ENCODE measurements at places on chromosomes 2 and 18.

GRCh38 chr18:72458271-72458670, 85.9 kb downstream of the CBLN2 start:
- no peak for DNase-seq

DNA sequence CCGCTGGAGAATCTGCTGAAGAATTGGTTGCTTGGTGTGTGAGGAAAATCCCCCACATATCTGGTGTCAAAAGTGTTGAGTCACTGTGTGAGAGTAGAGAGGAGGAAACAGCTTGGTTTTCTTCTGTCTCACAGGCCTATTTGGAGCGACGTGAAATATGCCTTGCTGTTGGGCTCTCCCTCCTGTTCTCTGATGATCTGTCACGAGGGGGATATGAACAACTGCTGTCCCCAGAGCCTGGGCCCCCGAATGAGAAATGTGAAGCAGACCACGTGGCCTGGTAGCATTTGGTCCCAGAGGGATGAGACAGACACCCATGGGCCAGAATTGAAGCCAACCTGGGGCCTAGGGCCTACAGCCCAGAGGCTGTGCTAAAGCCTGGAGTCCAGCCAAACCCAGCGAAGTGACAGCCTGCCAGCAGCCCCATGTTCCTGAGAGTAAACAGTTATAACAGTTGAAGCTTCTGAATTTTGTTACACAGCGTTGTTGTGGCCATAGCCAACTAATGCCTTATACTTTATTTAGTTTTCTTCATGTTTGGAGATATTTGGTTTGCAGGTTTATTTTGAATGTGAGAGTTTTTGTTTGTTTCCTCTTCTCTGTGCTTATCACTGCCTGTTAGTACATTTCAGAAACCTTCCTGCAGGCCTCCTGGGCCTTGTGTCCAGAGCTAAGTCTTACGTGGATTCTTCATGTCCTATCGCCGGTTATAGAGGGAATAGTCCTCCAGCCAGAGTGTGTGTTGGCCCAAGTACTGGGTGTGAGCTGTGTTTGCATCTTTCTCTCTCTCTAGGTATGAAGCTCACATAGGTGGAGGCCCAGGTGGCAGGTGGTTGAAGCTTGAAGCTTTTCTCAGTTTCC, 18.7 kb upstream of the COLEC12 start:
- DNase-seq: no peak

GRCh38 chr2:122366969-122367645, 611.7 kb downstream of the TSN start:
- DNase-seq: no peak

GRCh38 chr18:26656431-26656943, 108.1 kb upstream of the KCTD1 start:
- DNase-seq: no peak

GRCh38 chr2:178865146-178865936, 58.1 kb upstream of the TTN start:
- no peak for DNase-seq

- no peak for DNase-seq
Measured at GRCh38 chr2:86706220-86706619, 13.9 kb upstream of the RMND5A start.

- DNase-seq: peak; percentile 25
Measured at GRCh38 chr2:216740557-216741222, 45.3 kb upstream of the IGFBP5 start.

DNA sequence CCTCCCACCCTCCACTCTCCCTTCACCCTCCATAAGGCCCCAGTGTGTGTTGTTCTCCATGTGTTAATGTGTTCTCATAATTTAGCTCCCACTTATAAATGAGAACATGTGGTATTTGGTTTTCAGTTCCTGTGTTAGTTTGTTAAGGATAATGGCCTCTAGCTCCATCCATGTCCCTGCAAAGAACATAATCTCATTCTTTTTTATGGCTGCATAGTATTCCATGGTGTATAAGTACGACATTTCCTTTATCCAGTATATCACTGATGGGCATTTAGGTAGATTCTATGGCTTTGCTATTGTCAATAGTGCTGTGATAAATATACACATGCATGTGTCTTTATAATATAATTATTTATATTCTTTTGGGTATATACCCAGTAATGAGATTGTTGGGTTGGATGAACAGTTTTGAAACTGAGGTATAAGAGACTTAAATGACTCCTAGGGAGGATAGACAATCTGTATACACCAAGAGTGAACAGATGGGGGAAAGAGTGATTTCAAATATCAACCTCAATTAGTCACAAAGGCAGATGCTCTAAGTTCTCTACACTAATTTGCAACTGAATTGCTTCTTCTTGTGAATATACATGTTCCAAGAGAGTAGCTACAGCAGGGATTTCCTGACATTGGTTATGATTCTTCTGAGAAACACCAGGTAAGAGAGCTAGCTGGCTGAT, 23.7 kb downstream of the CWC22 start:
- DNase-seq: no peak

GRCh38 chr2:62460175-62460574, 45.8 kb downstream of the TMEM17 start:
- DNase-seq: no peak

DNA sequence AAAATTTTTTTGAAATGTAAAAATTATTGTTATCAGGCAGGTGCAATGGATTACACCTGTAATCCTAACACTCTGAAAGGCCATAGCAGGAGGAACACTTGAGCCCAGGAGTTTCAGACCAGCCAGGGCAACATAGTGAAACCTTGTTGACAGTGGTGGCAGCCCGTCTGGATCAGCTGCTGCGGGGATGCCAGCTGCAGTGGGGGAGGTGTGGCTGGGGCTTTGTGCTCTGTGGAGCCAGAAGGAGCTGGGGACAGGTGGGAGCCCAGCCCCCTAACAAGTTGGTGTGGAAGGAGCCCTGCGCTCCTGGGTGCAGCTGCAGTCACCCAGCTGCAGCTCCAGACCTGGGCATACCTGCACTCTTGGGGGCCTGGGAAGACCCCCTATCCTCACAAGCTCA, 182.4 kb upstream of the MC4R start:
- peak; percentile 65 for DNase-seq

- DNase-seq: no peak
Measured at GRCh38 chr18:75533950-75534349, 106.4 kb upstream of the SMIM21 start.

- DNase-seq: peak; percentile 62
Measured at GRCh38 chr2:147045113-147045512, 799.7 kb upstream of the ACVR2A start.

DNA sequence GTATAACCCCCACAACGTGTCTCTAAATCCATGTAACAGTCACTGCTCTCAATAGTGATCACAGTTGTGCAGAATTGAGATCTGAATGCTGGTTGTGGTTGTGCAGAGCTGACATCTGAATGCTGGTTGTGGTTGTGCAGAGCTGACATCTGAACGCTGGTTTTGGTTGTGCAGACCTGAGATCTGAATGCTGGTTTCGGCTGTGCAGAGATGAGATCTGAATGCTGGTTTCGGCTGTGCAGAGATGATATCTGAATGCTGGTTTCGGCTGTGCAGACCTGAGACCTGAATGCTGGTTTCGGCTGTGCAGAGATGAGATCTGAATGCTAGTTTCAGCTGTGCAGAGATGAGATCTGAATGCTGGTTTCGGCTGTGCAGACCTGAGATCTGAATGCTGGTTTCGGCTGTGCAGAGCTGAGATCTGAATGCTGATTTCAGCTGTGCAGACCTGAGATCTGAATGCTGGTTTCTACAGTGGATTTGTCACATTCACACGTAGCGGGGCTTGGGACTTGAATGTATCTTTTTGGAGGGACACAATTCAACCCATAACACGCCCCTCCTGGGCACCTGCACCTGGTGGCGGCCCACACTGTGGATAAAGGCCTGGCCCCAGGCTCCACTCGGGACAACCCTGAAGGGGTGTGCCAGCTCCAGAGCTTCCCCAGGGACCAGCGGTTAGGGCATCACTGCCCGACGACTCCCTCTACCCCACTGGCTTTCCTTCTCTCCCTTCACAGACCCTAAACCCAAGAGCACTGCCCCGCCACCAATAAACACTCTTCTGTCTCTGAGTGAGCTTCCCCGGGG, 51.1 kb upstream of the SLC66A3 start:
- DNase-seq: no peak

DNA sequence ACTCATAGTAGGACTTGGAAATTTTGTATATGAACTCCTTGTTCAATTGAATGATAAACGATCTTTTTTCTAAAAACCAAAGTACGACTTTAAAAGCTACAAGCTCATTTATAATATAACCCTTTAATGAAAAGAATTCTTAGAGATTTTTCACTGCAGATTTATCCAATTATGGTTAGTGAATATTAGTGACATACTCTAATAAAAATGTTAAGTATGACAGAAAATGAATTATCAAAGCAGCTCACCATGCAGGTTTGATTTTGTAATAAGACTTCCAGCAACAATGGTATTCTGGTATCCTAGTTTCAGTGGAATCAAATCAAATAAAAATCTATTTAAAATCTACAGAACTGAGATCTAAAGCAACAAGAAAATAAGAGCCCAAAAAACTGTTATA, 38.5 kb downstream of the PRPF40A start:
- DNase-seq: no peak

DNA sequence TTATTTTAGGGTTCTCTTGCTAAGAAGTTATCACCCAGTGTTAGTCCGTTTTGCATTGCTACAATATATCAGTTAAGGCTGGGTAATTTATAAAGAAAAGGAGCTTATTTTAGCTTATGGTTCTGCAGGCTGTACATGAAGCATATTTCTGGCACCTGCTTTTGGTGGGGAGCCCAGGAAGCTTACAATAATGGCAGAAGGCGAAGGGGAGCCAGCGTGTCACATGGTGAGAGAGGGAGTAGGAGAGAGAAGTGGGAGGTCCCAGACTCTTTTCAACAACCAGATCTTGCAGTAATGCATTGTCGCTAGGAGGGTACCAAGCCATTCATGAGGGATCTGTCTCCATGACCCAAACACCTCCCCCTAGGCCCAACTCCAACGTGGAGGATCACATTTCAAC, 688.8 kb upstream of the PIK3C3 start:
- no peak for DNase-seq

DNA sequence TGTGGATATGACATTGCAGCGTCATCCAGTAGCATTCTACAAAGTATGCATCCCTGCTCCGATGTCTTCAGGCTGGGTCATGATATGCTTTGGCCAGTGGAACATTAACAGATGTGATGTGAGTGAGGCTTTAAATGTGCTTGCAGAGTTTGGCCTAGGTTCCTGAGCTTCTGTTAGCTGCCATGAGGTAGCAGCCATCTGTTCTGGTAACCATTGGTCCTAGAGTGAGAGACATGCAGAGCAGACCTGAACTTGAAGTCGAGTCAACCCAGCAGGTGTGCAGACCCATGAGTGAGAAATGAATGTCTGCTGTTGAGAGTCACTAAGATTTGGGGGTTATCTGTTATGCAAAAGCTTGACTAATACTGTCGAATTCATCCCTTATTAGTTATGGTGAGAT, 73.8 kb upstream of the NABP1 start:
- DNase-seq: no peak

DNA sequence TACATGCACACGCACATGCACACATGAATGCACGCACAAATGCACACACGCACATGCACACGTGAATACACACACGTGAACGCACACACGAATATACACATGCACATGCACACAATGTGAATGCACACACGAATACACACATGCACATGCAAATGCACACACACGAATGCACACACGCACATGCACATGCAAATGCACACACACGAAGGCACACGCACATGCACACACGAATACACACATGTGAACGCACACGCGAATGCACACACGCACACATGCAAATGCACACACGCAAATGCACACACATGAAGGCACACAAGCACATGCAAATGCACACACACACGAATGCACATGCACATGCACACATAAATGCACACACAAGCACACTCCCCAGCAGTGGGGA, 68.6 kb upstream of the GPC1 start:
- DNase-seq: no peak

GRCh38 chr2:39142904-39143605, 22.2 kb upstream of the SOS1 start:
- DNase-seq: no peak

DNA sequence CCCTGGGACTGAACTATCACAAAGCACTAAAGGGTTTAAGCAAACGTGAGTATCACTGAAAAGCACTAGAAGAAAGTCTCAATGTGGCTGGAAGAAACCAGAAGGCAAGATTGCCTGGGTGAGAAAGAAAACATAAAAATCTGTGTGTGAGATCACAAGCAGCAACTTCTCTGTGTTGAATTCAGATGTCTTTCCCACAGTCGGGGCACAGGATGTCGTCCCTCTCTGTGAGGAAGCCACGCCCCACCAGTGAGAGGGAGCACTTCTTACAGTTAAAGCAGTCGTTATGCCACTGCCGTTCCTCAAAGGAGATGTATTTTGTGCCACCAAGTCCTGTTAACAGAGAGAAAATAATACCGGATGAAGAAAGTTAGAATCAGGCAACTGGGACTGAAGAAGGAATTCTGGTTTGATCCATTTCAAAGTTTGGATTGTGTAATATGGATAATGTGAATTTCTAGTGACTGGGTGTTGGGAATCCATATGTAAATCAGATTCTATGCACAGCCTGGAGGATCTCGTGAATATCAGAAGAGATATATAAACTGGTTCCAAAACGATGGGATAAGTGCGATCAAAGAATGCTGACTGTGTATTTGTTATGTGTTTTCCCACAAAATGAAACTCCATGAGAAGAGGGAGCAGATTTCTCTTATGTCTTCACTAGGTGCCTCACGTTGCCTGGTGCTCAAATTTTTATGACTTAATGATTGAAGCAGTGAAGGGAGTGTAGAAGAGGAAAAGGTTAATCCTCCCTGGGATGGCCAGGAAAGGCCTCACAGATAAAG, 24.0 kb downstream of the C2orf49 start:
- no peak for DNase-seq

DNA sequence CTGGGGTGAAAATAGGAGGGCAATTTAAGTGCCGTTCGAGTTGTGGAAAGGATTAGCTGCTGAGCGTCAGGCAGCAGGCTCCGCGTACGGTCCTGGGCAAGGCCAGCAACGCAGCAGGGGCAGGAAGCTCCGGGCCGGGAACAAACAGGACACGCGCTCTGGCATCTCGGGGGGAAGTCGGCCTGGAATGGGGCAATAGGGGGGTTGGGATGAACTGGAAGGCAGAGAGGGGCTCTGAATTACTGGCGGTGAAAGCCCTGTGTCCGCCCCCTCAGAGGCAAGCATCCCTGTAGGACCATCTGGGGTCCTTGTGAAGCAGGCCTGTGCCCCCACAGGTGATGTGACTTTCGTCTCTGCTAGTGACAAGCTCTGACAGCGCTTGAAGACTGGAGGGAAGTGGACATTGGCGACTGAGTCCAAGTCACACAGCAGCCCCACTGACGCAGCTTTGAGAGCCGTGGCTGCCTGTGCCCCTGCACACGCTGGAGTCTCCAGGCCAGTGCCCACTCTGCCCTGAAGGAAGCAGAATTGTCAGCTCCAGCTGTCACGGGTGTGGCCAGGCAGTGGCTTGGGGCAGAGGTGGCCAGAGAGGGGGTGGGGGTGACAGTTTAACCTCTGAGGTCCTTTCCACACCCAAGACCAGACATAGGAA, 22.3 kb downstream of the GPR35 start:
- DNase-seq: no peak

DNA sequence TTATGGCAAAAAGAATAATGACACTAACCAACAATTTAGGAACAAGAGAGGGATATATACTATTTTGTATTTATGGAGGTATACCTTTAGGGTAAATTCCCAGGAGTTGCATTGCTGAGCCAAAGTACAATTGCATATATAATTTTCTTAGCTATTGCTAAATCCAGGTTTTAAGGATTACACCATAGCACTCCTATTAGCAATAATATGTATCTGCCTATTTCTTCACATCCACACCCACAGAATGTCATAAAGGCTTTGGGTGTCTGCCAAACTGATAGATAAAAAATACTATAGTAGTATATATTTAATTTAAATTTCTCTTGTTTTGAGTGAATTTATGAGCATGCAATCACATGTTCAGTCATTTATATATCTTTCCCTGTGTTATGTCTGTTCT, 11.5 kb upstream of the SERPINB13 start:
- DNase-seq: no peak

Data from NCI-H2029 (cell line).